ENCODE measurements at places on chromosomes 1 and 21.

GRCh38 chr1:19240673-19241538 is 10.4 kb downstream of the EMC1 start:
- DNase-seq, result no peak

- DNase-seq, result no peak
Measured at GRCh38 chr1:113895961-113896360, 8.6 kb upstream of the BCL2L15 start.

GRCh38 chr1:40844887-40845878 is 17.0 kb downstream of the CITED4 start:
- no peak for DNase-seq

DNA sequence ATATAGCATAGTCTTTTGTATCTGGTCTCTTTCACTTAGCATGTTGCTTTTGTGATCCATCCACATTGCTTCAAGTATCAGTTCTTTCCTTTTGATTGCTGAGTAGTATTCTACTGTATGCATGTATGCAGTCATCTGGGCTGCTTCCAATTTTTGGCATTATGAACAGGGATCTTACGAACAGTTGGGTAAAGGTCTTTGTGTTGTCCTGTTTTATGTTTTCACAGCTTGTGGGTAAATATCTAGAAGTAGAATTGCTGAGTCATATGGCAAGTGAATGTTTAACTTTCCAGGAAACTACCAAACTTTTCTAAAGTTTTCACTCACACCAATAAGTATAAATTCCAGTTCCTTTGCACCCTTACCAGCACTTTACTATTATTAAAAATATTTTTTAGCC is 60.9 kb downstream of the LHX4 start:
- DNase-seq, result no peak

DNA sequence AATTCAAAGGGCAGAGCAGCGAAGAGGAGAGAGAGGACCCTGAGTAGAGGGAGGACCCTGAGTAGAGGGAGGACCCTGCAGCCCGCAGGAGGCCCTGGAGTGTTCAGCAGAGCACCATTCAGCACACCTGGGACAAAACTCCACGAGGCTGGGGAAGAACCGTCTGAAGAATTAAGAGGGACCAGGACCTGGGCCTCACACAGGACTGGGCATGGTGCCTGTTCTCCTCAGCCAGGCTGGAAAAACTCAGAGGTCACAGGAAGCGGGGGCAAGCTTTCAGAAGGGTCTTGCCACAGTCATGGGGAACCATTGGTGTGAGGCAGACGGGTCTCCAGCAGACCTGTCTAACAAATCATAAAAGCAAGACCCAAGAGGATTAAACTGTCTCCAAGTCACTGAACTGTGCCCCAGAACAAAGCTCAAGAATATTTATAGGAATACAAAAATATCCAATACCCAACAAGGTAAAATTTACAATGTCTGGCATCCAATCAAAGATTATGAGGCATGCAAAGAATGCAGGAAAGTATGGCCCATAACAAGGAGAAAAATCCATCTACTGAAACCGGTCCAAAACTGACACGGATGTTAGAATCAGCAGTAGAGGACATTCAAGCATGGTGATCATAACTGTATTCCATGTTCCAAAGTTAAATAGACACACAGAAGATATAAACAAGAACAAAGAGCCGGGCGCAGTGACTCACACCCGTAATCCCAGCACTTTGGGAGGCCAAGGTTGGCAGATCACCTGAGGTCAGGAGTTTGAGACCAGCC is 30.6 kb downstream of the MORN1 start:
- no peak for DNase-seq

DNA sequence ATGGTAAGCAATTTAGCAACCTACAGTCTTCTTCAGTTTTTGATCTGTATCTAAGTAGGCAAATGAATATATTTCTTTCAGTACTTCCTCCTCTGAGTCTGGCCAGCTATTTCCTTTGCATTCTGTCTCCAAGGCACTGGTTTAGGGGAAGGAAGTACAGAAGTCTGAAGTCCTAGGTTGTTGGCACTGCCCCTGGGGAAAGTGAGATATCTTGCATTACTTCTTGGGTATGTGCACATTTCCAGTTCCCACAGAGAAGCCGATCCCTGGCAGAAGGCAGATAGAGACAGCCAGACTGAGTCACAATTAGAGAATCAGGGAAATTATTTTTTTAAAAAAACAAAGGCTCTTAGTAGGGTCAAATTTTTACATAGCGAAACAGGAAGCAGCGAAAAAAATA is 98.8 kb downstream of the RASAL2 start:
- no peak for DNase-seq

- DNase-seq, result no peak
Measured at GRCh38 chr1:100152271-100152670, 19.3 kb downstream of the TRMT13 start.

- no peak for DNase-seq
Measured at GRCh38 chr1:197783510-197783948, 8.2 kb upstream of the DENND1B start.

- no peak for DNase-seq
Measured at GRCh38 chr1:54604572-54605370, 18.6 kb downstream of the FAM151A start.

DNA sequence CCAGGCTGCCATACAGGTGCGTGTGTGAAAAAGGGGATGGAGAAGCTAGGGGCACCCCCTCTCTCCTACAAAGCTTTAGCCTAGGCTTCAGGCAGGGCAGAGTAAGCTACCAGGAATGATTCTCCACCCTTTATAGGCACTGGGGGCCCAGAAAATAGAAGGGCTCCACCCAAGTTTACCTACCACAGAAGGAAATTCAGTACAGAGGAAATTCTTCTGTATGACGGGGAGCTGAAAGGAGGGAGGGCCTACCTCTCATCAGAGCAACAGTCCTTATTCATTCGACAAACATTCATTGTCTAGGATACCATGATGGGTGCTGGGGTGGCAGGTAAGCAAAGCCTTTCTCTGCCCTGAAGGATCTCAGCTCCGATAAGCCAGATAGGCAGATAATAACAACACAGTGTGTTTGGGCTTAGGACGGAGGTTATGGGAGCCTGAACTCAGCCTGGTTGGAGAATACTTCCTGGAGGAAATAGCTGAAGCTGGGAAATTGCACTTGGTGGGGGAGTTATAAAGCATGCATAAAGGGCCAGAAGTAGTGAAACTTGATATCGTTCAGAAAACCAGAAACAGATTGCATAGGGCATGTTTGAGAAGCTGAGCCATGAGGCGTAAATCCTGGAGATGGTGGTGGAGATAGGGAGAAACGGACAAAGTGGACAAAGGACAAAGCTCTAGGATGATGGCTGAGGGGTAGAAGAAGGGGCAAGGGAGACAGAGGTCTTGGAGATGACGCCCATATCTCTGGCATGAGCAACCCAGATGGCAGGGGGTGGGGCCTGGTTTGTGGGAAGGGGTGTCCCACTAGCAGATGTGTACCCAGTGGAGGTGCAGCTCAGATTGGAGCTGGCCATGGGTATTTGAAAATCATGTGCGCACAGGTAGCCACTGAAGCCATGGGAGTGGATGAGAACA is 5.3 kb upstream of the P3R3URF start:
- no peak for DNase-seq

- no peak for DNase-seq
Measured at GRCh38 chr1:160117709-160118183, 2.2 kb downstream of the ATP1A2 start.
